Transverse colon (tissue), 4 donors: ENCODE measurements at places on chromosomes 3 and 15.

DNA sequence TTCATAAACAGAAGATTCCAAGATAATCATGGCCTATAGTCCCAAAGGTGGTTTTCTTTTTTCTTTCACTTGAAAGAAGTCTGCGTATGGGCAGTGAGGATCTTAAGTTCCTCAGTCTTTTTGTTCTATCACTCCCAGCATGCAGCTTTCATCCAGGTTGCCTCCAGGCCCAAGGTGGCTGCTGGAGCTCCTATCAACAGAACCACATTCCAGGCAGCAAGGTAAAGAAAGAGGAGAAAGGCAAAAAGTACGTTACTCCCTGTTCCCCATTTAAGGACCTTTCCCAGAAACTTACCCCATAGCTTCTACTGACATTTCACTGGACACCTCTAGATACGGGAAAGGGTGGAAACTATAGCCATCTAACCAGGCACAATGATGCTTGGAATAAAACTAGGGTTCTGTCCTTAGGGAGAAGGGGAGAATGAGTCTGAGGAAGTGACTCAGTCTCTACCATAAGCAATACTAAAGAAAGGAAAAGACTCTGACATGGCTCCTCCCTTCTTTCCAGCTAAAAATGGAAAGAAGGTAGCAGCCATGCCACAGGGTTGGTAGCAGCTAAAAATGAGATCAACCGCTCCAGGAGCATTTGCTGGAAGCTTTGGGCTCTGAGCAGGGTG lies 313.9 kb upstream of the NR2E3 start:
- DNase-seq: no peak

- no peak for DNase-seq
Observed at GRCh38 chr15:99845009-99845408, 111.8 kb upstream of the LYSMD4 start.

GRCh38 chr3:39149059-39149455 lies 4.3 kb downstream of the CSRNP1 start:
- no peak for DNase-seq

DNA sequence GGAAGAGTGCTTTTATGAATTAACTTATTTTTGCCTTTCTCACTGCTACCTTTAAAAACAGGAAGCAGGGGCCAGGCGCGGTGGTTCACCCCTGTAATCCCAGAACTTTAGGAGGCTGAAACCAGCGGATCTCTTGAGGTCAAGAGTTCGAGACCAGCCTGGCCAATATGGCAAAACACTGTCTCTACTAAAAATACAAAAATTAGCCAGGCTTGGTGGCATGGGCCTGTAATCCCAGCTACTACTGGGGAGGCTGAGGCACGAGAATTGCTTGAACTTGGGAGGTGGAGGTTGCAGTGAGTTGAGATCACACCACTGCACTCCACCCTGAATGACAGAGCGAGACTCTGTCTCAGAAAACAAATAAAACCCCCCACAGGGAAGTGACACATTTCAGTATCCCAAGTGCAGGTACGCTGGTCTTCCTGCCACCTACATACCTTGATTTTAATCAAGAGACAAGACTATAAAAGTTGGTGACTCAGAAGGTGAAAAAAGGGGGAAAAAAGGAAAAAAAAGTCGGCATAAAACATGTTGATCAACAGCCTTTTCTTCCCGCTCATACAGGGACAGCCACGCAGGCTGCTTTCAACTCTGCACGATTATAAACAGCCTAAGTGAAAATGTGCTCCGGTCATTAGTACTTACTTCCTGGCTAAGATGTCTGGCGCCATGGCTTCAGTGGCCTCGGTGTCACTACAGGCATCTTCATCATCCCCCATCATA lies 18.8 kb downstream of the PPP1R2 start:
- DNase-seq: no peak

DNA sequence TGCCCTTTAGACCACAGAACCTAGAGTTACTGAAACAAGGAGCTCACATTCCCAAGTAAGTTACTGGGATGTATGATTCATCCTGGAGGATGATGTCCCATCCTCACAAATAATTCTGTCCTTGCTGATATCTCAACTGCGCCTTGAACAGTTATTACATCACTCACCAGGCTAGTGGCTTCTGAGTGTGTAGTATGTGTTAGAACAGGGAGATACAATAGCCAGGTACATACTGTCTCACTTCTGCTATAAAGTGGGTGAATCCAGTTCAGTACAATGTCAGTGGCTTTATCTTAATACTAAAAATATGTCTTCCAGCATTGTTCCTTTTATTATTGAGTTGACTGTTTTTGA lies 483.2 kb upstream of the FRG2C start:
- DNase-seq: no peak

DNA sequence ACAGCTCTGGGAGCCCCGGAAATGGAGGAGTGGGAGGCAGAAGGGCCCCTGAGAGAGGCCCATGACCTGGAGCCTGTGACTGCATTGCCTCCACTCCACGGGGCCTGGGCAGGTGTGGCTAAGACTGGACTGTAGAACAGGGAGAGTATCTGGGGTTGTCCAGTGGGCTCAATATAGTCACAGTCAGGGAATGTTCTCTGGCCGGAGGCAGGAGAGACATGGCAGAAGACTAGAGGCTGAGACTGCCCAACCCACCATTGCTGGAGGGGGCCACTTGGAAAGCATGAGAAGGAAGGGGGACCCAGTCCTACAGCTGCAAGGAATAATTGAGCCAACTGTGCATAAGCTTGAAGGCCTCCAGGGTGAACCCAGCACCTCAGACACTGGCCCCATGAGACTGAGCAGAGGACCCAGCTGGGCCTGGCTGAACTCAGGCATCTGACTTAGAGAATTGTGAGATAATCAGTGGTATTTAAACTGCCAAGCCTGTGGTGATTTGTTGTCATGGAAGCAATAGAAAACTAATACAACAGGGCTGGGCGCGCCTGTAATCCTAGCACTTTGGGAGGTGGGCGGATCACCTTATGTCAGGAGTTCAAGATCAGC lies 33.1 kb downstream of the NIPA2 start:
- DNase-seq: no peak

- no peak for DNase-seq
Observed at GRCh38 chr3:106208967-106209366, 340.2 kb upstream of the CBLB start.

DNA sequence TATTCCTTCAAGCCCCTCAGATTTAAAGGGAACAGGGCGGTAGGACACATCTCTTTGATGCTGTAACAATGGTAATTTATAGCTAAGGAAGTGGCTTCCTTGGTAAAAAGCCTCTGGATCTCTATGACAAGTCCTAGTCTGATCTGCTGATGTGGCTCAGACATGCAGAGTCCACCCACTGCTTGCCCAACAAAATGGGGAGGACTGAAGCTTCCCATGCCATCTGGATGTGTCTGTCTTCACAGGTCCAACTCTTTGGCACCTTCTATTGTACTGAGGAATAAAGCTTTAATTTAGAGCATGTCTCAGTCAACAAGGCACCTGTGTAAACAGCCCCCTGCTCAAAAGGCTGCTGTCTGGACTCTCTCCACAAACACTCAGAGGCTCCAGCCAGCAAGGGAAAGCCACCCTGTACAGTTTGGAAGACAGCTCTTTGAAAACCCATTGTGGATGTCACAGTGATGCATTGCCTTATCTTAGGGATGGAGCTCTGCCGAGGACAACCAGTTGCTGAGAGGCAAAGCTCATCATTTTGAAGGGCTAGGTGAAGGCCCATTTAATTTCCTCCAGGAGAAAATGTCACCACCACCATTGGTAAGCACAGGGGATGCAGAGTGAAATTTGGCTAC lies 348.6 kb upstream of the GRM7 start:
- DNase-seq: no peak

DNA sequence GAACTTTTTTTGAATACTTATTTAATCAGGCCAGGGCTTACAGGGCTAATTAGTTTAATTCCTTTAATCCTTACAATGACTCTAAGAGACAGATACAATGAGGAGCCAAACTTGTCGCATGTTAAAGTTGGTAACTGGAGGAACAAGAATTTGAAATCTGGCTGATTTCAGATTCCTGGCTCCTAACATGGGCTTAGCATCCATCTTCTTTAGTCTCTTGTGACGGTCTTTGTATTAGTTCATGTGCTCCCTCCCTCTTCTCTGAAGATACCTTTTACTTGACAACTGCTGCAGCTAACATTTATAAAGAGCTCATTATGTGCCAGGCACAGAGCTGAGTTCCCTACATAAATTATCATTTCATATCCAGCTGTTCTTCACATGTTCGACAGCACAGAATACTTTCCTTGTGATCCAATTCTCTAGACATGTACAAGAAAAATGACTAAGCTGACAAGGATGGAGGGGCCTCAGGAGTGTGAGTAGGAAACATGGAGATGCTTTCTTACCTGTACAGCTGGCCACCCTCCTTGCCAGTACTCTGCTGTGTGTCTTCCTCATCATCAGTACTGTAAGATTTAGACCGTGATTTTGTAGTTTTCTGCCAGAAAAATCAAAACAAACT lies 206.8 kb upstream of the STRIT1 start:
- DNase-seq: no peak

GRCh38 chr3:2771193-2771592 lies 339.0 kb downstream of the IL5RA start:
- DNase-seq: no peak

GRCh38 chr3:71754610-71755253 lies 1.1 kb downstream of the GPR27 start:
- no peak for DNase-seq

- DNase-seq: no peak
Observed at GRCh38 chr3:94524102-94524919, 461.4 kb downstream of the NSUN3 start.

DNA sequence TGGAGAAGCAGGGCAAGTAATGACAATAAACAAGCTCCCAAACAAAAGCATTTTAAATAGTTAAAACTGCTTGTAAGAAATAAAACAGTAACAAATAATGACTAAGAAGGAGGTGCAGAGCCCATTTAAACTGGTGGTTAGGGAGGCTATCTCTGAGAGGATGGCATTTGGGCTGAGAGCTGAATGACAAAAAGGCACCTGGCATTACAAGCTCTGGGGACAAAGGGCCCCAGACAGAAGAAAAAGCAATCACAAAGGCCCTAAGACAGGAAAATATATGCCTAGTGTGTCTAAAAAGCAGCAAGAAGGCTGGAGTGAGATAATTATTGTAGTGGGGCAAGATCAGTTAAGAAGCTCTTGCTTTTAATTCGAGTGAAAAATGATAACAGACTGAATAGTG lies 9.6 kb downstream of the TMEM39A start:
- DNase-seq: no peak

- DNase-seq: no peak
Observed at GRCh38 chr3:140898340-140899180, 43.1 kb upstream of the SLC25A36 start.

DNA sequence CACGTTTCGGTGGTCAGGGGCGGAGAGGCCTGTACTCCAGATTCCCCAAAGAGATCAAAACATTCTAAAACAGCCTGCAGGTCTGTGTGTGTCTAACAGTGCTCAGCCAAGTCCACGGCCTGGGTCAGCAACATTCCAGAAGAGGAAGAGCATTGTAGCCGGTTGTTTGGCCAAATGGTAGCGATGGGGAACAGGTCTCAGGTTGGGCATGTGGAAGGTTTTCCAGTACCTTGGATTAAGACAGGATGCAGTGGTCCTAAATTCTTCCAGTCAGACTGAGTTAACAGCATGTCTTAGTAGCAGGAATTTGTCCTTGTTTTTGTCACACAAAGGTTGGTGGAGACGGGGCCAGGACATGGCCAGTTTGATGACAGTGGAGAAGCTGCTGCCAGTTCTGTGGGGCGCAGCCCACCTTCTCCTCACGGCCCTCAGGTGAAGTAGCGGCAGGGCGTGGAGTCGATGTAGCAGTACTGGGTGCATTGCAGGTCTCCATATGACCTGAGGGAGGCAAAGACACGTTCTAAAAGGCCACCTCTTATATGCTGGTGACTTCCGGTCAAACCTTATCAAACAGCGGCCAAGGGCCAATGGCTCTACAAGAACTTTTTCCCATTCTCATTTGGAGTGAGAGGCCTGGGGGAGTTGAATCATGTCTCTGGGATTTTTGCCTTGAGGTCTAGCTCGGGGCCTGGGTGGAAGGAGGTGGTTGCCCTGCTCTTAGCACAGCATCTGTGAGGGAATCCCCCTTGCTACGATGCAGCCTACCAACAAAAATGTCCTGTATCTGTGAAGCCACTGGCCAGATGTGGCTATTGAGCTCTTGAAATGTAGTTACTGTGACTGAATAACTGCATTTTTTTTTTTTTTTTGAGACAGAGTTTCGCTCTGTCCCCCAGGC lies 24.1 kb downstream of the EAF1 start:
- DNase-seq: no peak

- DNase-seq: no peak
Observed at GRCh38 chr3:58952128-58952917, 97.5 kb downstream of the CFAP20DC start.

GRCh38 chr15:37678124-37678523 lies 256.3 kb upstream of the TMCO5A start:
- no peak for DNase-seq

DNA sequence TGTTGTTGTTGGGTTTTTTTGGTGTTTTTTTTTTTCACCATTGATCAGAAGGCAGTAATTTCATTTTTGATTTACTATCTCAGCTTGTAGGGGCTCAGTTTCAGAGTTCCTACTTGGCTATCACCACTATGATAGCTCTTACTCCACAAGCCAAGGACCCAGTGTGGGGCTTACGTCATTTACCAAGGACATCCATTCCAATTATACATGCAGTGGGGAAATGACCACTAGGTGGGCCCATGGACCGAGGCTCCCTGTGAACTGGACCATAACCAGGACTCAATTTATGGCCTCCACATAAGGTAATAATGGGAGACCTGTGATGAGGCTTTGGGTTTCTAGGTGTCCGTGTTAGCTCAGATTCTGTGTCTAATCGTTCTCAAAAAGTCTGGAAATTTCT lies 67.5 kb upstream of the CACNA1D start:
- DNase-seq: no peak

DNA sequence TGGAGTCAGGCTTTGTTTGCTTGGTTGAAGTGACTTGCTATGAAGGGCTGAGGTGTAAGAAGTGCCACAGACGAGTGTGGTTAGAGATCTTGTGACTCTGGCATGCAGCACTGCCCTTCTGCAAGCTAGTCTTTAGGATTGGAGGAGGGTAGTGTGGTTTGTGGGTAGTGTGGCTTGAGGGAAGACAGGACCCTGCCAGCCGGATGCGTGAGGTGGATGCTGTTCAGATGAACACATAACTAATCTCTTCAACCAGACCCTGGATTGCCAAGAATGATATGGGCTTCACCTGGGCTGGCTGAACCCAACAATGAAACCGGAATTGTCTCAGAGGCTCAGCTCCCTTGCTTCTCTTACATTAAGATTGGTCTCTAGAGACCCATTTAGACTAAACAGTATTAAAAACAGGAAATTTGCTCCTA lies 32.7 kb downstream of the STARD9 start:
- peak; percentile 22 for DNase-seq

- no peak for DNase-seq
Observed at GRCh38 chr3:185737020-185737419, 87.8 kb downstream of the IGF2BP2 start.

GRCh38 chr3:132198516-132198915 lies 118.7 kb upstream of the ACP3 start:
- no peak for DNase-seq

GRCh38 chr15:83475551-83475950 lies 28.4 kb downstream of the SH3GL3 start:
- no peak for DNase-seq

GRCh38 chr3:10764259-10765051 lies 51.6 kb upstream of the SLC6A11 start:
- no peak for DNase-seq
